ENCODE measurements at places on chromosomes 6 and 20. TPM values are rescaled to one million over a fixed set of nuclear protein-coding genes. Genes with fewer than 3 reads are reported as not detected.

XKR7 gene
- 4.5 TPM for total RNA-seq

ISM1 gene
- total RNA-seq: 0.33 TPM

BPI gene
- total RNA-seq: not detected

MUC22 gene
- not detected for total RNA-seq

IRF4 gene
- total RNA-seq: not detected

BPIFB4 gene
- not detected for total RNA-seq

TENT5A gene
- total RNA-seq: 4.6 TPM

ME1 gene
- total RNA-seq: 4.4 TPM

FAM209B gene
- total RNA-seq: 0.55 TPM

NCOA6 gene
- total RNA-seq: 76.0 TPM

IFNGR1 gene
- 20.3 TPM for total RNA-seq

ADA gene
- 8.2 TPM for total RNA-seq

ZGPAT gene
- total RNA-seq: 31.3 TPM

PDE7B gene
- total RNA-seq: 0.61 TPM

MYLK4 gene
- total RNA-seq: 0.96 TPM

CDH26 gene
- total RNA-seq: 0.86 TPM

CPNE5 gene
- total RNA-seq: 0.54 TPM

DPPA5 gene
- not detected for total RNA-seq

PACSIN1 gene
- 0.30 TPM for total RNA-seq

SLC35A1 gene
- 15.7 TPM for total RNA-seq

ELOVL4 gene
- 10.1 TPM for total RNA-seq

PROKR2 gene
- not detected for total RNA-seq

EEF1A2 gene
- 4.6 TPM for total RNA-seq

VSTM2L gene
- 9.3 TPM for total RNA-seq

CDYL gene
- 60.6 TPM for total RNA-seq

ENPP4 gene
- 3.3 TPM for total RNA-seq

DLK2 gene
- total RNA-seq: 1.6 TPM

ASIP gene
- total RNA-seq: not detected

MEI4 gene
- total RNA-seq: 0.44 TPM

NKAPL gene
- total RNA-seq: not detected

SPDEF gene
- 0.12 TPM for total RNA-seq

OR2H1 gene
- total RNA-seq: not detected

RBM38 gene
- 33.3 TPM for total RNA-seq

TBXT gene
- total RNA-seq: not detected

BMP5 gene
- 2.4 TPM for total RNA-seq

SIRPD gene
- not detected for total RNA-seq

PPP1R16B gene
- 0.57 TPM for total RNA-seq

C6orf58 gene
- total RNA-seq: 0.82 TPM

GRIK2 gene
- total RNA-seq: 11.0 TPM

MAP3K5 gene
- total RNA-seq: 0.09 TPM

HUS1B gene
- 0.59 TPM for total RNA-seq

GABRR2 gene
- total RNA-seq: 0.34 TPM

NMBR gene
- not detected for total RNA-seq

CTCFL gene
- 0.14 TPM for total RNA-seq

SH3BGRL2 gene
- 11.8 TPM for total RNA-seq

All from neural crest cell (in vitro differentiated cells).